ENCODE measurements at places on chromosomes 13 and 19. TPM values are rescaled to one million over a fixed set of nuclear protein-coding genes. Genes with fewer than 3 reads are reported as not detected.

- no peak for DNase-seq
These were observed 38.6 kb downstream of the KCNRG start for GRCh38 chr13:50053844-50054243.

DNA sequence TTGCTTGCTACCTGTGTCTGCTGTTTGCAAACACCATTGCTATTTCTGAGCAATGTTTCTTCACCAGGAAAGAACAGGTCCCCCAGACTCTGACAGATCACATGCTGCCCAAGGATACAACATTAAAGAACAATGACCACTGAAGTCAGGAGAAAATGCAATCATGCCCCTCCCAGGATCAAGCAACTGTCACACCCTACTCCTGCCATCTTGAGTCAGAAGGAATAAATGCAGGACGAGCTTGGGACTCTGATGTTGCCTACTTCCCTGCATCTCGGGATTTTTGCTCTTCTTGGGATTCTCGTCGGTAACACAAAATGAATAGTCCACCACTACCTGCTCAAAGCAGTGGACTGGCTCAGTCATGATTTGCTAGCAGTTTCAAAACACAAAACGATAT, 490.6 kb downstream of the COG6 start:
- DNase-seq: no peak

- DNase-seq: peak; percentile 66
These were observed 1.4 kb downstream of the ECH1 start for GRCh38 chr19:38830039-38830733.

DNA sequence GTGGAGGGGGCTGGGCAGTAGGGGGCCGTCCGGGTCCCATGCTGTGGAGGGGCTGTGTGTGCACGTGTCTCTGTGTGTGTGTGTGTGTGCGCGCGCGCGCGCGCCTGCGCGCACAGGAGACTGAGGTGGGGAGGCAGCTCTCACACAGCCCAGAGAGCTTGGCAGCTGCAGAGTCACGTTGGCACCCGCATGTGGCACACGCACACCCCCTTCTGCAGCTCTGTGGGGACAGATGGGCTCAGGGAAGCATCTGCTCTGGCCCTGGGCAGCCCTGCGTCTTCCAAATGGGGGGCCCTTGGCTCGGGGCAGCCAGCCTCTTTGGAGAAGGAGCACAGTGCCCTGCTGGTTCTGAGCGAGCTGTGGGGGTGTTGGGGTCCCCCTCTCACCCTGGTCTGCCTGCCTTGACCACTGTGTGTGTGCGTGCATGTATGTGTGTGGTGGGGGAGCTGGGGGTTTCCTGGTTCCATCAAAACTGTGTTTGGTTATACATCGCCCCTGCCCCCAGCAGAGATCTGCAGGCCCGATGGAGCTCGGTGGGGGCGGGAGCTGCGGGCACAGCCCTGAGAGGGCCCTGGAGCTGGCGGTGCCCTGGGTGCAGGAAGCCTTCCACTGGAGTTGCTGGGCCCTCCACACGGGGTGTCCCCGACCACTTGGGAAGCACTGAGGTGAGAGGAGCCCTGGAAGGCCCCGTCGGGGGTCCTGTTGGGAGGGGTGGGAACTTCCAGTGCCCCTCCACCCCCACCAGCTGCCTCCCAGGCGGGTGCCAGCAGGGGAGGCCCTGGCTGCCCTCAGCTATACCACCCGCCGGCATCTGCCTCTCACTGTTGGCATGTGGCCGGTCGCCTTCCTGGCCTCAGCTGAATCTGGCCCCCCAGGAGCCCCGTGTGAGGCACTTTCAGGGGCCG, 67.1 kb downstream of the KDM4B start:
- DNase-seq: no peak

- DNase-seq: no peak
These were observed 37.6 kb upstream of the IGFL1 start for GRCh38 chr19:46191972-46192371.

DNA sequence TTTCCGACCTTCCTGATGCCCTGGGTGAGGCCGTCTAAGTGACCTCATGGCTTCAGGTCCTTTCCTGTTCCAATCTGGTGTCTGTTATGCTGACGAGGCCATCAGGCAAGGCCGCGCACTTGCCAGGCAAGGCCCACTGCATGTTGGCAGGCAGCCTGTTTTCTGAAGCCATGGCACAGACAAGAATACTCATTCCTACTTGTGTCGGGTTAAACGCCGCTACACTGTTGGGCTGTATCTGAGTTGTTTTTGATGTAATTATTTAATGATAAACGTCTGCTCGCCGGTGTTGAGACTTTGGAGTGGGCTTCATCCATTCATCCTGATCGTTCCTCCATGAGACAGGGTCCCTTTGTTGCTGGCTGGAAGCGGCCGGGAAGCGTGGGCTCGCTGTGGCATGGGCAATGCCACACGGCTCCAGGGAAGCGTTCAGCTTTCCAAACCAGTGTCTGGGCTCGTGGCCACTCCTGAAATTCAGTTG, 92.1 kb downstream of the ATP11A start:
- DNase-seq: no peak

DNA sequence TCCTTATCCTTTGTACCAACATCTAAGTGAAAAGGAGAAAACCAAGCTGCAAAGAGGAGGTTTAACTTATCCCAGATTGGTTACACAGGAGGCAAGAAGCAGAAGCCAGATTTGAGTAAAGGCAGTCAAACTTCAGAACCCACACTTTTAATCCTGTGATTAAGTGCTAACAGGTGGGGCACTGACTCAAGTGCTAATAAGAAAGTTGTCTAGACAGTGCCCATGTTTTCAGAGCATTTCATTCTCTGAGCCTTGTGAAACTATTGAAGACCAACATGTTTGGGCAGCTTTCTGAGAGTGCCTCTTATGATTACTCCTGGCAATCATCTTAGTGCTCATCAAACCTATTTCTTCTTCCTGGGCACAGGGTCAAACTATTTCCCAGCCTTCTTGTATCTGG, 380.8 kb downstream of the KCNRG start:
- DNase-seq: no peak

DNA sequence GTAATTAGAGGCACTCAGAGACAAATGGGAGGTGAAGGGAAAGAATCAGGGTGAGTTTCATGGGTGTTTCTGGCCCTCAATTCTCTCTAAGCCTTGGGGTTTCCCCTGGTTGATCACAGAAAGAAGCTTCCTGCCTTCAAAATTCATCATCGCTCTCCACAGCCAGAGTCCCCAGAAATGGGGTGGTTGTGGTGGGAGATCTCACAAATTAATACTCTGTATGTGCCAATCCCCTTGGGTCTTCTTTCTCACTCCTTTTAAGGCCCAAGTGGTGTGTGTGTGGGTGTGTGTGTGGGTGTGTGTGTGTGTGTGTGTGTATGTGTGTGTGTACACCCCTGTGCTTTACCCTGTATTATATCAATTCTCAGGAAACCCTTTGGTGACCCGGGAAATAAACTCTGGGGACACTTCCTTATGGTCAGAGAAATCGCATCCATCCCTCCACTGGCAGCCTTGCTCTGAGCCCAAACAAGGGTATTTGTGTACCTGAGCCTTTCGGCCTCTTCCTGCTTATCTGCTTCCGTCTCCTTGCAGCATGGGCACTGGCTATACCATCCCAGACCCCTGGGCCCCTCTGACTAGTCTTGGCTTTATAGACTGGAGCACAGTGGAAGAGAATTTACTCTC, 2.8 kb upstream of the FCGBP start:
- DNase-seq: no peak

Gene ZNF534
- not detected for total RNA-seq

Gene NPHS1
- not detected for total RNA-seq

Gene KLC3
- total RNA-seq: not detected

Gene ADGRE3
- not detected for total RNA-seq

Data from fibroblast of villous mesenchyme (primary cell).